Posterior cingulate gyrus (tissue), 11 donors: ENCODE measurements at places on chromosomes 1 and 21.
A peak's percentile ranks its signal among the peaks of the same experiment; 100 is the strongest.

- DNase-seq = peak; percentile 93
These were observed 25.5 kb downstream of the ETV3L start for GRCh38 chr1:157073944-157074685.

- no peak for DNase-seq
These were observed 31.2 kb upstream of the RGL1 start for GRCh38 chr1:183773482-183774274.

- DNase-seq = no peak
These were observed 25.6 kb downstream of the TRABD2B start for GRCh38 chr1:47971385-47972160.

- DNase-seq = no peak
These were observed 88.6 kb upstream of the PLXNA2 start for GRCh38 chr1:208332774-208333126.

DNA sequence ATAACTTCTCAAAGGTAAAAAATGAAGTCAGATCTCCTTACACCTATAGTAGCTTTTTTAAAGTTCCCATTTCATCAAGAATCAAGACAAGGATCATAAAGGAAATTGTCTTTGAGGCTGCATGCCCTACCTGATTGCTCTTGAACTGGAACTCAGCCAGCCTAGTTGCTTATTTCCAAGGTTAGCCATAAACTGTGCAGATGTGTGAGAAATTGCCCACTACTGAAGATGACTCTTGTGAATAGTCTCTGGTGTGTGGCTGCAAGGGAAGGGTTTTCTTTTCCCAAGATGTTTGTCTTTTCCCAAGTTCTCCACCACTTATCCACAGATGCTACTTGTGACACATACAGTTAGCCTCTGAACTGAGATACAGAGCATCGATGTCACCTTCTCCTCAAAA is 81.7 kb upstream of the DUSP10 start:
- no peak for DNase-seq

GRCh38 chr1:207651583-207651982 is 6.7 kb downstream of the CR1L start:
- no peak for DNase-seq

DNA sequence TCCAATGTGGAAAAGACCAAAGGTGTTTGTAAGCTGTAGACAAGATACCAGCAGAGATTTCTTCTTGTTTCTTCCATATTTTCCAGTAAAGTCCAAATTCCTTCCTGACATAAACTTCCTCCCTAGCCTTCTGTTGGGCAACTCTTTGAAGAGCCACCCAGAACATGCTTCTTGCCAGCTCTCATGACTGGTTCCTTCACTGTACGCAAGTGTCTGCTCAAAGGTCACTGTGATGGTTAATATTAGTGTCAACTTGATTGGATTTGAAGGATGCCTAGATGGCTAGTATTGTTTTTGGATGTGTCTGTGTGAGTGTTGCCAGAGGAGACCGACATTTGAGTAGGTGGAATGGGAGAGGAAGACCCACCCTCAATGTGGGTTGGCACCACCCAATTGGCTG is 416.6 kb upstream of the RUNX1 start:
- DNase-seq = no peak

GRCh38 chr1:10588640-10589039 is 113.9 kb downstream of the PEX14 start:
- DNase-seq = no peak

DNA sequence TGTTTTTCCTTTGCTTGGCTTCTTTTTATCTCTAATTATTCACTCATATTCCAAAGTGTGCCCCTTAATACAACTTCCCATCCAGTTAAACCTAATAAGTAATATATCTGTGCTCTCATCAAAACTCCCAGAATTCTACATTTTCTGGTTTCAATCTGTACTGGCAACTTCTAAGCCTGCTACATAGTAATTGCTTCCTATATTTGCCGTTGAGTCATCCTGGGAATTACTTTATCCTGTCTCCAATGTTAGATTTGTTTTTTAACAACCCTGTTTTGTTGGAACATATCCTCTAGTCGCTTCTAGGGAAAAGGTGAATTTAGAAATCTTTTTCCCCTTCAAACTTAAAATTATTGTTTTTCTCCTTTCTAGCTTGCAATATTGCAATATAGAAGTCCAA is 620.5 kb upstream of the PKN2 start:
- DNase-seq = no peak

DNA sequence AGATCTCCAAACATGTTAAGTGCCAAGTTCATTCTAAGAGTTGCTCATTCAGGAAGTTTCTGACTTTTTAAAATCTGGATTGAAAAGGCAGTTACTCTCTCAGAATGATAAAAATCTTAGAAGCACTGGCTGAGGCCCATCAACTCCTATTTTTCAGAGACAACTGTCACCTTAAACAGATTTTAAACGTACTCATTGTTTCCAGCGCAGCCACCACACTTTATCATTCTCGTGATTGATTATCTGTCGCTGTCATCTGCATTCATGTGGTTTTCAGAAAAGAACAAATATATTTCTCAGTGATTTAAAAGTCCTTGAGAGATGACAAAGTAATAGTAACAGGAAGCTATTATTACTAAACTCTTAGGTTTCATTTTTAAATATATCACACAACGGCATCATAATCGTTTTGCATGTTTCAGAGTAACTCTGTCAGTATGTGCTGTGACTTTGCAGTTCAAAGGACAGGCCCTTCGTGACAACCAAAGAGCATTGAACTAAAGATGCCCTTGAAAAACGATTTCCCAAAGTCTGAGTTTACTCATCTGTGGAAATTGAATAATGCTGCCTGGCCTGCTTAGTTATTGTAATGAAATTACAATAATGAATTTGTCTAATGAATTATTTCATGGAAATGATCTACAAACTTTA is 14.9 kb upstream of the KCNK1 start:
- no peak for DNase-seq

GRCh38 chr1:93136445-93136844 is 43.8 kb downstream of the TMED5 start:
- no peak for DNase-seq

GRCh38 chr1:92784021-92784638 is 778 bp downstream of the EVI5 start:
- DNase-seq = no peak

- no peak for DNase-seq
These were observed 118.0 kb upstream of the PAXBP1 start for GRCh38 chr21:32889596-32889995.

- no peak for DNase-seq
These were observed 28.1 kb downstream of the RAB4A start for GRCh38 chr1:229298887-229299503.

DNA sequence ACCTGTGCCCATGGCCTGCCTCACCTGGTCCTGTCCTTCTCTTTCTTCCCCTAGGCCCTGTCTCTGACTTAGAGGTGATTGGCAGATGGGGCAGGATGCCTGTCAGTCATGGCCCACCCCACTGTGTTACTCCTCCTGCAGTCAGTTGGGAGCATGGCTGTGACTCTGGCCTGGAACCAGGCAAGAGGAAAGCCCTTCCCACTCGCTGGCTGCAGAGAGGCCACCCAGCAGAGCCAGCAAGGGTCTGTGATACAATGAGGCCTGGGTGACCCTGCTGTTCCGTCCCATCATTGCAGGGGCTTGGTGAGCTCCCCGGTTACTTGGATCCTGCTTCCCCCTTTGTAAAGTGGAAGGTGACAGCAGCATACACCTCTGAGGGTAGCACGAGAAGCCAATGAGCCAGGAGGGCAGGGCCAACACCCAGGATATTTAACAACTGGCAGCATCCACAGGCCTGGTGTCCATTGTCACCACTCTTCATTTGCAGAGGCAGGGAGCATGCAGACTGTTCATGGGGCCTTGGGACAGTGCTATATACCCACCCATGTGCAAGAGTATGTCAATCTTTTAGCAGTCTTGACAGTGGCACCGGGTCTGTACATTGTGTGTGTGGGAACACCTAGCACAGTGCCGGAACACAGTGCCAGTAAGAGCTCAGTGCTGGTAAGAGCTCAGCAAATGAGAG is 191.0 kb upstream of the C1orf174 start:
- DNase-seq = no peak

DNA sequence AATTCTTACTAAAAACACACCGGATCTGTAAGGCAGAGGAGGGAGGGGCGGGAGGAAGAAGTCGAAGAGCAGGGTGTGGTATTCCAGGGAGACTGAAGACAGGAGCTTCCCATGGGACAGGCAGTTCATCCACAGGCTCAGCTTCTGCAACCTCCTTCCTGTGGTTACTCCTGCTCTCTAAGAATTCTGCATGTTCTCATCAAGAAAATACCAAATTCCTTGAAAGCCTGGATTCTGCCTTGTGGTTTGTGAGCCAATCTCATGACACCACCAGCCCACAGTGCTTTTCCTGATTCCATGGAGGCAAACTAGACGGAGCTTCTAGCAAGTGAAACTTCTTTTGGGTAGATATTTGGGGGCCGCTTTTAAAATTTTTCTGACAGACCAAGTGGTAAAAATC is 1.1 kb upstream of the ST6GALNAC3 start:
- no peak for DNase-seq

DNA sequence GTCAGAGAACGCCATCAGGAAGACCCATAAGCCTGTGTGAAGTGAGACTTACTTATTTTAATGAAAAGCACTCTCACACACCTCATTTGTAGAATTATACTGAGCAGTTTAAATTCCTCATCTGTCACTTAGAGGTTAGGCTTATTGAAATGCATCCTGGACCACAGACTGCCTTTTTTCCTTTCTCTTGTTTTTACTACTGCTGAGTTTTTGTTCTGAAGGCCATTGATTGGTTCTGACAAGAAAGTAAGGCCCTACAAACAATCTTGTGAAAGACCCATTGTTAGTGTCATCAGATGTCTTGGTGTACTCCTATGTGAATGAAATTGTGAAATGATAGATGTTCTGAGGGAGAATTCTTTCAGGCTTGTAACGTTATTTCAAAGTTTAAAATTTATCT is 1343.3 kb upstream of the ADGRL2 start:
- DNase-seq = no peak

- DNase-seq = no peak
These were observed 22.5 kb upstream of the SRP9 start for GRCh38 chr1:225754940-225755641.

DNA sequence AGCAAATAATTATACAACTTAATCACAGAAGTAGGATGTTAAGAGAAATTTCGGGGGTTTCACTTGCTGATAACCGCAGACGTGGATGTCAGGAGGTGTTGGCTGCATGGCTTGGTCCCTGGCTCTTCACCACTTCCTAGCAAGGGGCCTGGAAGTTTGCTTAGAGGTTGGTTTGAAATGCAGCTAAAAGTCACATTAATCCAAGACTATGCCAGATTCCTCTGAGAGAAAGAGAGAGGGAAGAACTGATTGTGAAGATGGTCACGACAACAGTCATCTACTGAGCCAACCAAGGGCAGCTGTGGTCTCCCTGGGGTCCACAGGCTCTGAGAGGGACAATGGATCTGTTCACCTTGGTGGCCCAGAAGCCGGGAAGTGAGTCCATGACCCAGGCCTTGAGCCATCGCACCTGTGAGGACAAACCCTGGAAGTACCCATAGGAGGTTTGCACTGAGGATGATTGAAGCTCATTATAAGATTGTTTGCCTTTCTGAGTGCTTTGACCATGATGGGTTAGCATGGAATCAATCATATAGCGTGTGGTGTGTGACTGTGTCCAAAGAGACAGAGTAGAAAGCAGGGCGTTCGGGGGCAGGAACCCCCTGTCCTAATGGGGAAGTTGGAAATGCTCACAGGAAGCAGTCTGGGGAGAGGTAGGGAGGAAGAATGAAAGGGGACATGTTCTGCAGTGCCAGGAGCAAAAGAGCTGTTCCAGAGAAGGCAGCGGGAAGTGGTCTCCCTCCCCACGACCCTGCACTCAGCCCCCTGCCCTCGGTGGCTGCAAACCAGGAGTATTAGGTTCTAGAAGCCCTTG is 47.1 kb downstream of the UMODL1 start:
- no peak for DNase-seq

DNA sequence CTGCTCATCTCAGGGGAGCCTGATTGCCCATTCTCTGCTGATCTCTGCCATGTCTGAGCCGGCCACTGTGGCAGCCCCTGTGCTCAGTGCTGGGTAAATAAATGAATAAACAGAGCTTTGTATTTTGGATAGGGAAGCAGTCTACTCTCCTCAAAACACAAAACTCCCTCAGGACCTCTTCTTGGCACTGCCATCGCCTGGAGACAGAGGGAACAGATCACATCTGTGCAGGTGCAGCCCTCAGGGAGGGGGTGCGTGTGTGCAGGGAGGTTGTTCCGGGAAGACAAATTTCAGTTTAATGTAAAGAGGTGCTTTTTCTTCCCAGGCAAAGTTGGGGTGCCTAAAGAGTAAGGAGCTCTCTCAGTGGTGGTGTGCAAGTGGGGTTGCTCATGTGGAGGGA is 7.7 kb upstream of the FAM167B start:
- DNase-seq = no peak

DNA sequence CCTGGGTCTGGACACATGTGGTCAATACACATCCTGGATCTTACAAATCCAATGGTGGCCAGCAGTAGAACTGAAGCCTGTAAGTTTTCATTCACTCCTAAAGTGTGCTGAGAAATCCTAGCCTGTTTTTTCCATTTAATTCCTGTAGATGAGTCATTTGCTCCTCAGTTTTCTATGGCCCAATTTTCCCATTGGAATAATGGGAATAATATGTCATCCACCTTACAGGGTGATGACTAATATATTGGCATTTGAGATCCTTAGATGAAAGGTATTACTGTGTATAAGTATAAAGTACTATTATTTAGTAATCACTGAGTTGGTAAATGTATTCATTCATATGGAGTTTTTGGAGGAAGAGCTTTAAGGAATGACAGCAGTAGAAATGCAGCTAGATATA is 89.7 kb upstream of the ADAR start:
- DNase-seq = no peak

DNA sequence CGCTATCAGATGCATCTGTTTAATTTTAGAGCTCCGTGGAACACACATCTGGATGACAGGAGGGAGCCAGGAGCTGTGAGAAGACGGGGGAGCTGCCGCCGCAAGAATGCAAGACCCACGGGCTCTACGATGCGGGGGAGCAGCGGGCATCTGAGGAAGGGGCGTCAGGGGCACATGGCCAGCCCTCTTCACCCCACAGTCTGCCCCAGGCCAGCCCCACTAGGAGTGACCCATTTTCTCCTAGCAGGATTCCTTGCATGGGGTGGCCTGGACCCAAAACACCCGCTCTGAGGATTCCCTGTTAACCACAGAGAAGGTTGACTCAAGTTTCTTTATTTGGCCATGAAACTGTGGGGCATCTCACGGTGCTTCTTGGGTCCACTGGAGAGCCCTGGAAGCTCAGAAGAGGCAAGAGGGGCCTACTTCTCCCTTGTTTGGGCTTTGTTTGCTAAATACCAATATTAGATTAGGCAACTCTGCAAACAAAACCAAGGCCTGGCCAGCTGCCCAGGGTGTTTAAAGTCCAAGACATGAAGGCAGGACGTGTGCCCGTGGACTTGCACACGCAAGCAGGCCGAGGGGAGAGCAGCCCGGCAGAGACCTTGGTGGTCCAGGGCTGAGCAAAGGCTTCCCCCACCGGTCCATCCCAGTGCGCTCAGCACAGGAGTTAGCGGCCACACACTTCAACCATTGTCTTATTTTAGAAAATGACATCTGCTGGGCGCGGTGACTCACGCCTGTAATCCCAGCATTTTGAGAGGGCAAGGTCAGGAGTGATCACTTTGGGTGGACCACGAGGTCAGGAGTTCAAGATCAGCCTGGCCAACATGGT is 89.8 kb downstream of the DHRS3 start:
- no peak for DNase-seq
